ENCODE measurements at places on chromosomes 1 and 21.

GRCh38 chr1:184019069-184019468 lies 18.5 kb downstream of the COLGALT2 start:
- DNase-seq = no peak

GRCh38 chr21:42565206-42565810 lies 51.7 kb downstream of the SLC37A1 start:
- DNase-seq = no peak

GRCh38 chr1:83850834-83851233 lies 148.1 kb downstream of the TTLL7 start:
- DNase-seq = no peak

DNA sequence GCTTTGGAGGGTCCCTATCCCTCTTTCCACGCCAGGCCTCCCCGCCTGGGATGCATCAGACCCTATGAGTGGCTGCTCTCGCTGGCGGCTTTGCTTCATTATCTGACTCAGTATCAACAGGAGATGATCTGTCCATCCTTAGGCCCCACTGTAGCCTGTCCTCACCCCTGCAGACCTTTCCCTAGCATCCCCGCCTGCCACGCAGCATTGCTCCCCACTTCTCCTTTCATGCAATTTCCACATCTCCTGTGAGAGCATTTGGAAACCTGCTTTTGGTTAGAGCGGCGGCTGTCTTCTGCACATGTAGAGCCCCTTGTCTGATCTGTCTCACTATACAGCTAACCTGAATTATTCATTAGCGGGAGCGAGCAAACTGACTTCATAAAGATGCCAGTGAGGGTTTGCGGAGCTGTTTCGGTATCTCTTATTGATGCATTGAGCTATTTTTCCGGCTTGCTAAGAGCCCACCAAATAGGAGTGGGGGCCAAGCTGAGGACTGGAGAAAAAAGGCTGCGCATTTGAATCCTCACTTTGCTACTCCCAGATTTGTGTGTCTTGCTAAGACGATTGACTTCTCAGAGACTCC lies 40.0 kb upstream of the ATP2B4 start:
- DNase-seq = no peak

DNA sequence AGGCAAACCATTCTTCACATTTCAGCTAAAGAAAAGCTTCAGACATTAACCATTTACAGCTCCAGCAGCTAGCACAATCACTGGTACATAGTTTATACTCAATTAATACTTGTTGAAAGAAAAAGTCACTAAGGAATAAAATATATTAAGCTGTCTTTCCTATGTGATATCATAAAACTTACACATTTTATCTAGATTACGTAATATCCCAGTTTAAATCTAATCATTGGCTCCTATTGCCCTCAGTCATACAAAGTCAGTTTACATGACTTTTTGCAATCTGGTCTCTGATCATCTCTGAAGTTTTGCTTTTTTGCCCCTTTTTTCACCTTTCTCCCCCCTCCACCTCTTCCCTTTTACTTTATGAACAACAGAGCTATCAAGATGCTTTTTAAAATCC lies 8.5 kb upstream of the PRRC2C start:
- DNase-seq = no peak

DNA sequence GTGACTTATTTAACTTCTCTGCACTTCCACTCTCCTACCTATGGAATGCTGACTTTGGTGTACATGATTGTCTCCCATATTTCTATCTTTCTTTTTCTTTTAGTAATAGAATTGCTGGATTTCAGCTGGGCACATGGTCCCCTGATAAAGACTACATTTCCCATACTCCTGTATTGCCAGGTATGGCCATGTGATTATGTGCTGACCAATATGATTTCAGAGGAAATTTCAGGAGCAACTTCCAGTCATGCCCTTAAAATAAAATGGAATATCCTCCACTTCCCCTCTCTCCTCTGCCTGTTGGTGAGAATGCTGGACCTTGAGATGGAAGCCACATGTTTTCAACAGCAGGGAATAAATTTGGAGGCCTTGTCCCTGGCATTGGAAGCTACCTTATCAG lies 130.7 kb upstream of the IGSF21 start:
- no peak for DNase-seq

DNA sequence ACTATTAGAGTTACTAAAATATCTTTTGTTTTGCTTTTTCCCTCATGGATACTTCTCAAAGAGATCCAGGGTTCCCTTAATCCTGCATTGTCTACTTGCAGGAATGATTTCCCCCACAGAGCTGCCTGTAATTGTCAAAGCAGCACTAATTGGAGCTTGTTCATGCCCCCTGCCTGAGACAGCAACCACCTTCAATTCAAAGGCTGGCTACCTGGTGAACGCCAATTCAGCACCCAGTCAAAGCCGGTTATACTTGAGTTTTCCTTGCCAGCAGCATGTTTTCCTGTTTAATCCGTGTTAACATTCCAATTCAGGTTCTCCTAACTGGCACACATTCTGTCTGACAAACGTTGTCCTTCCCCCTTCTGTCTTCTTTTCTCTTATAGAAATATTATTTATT lies 382.9 kb downstream of the NTNG1 start:
- no peak for DNase-seq

DNA sequence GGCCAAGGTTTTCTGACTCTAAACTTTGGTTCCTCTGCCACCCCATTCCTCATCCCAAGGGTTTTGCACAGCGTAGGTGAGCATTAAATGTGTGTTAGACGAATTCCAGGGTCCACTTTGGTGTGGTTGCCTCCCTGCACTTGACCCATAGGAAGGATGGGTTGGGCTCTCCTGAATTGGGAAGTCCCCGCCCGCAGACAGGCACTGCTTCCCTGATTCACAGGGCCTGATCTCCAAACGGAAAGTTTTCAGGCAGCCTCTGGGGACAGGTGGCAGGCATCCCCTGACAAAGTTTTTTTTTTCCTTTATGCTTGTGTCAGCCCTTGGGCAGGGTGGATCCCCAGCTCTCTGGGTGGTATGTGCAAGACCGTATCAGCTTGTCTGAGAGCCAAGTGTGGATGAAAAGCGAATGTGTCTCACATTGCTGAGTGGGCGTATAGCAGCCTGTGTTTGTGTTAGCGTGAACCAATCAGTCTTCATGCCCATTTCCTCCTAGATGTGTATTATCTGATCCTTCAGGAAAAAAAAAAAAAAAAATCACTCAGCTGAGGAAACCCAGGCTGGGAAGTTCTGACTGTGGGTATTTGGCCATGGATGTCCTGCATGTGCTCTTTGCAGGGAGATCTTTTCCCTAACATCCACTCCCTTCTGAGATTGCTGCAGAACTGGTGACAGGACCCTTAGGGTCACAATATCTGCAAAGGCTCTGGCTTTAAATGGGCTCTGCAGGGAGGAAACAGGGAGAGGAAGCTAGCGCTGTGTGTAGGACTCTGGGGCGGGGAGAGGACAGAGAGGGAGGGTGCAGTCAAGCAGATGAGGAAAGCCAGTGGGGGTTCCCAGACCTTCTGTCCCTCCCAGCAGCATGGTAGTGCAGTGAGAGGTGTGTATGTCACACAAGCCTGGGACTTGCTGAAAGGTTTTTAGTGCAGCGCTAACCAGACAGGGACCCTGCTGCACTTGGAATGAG lies 42.2 kb upstream of the TRABD2B start:
- no peak for DNase-seq

GRCh38 chr1:29563571-29563970 lies 327.2 kb downstream of the PTPRU start:
- DNase-seq = no peak

GRCh38 chr1:203199002-203199401 lies 12.5 kb upstream of the CHI3L1 start:
- no peak for DNase-seq

DNA sequence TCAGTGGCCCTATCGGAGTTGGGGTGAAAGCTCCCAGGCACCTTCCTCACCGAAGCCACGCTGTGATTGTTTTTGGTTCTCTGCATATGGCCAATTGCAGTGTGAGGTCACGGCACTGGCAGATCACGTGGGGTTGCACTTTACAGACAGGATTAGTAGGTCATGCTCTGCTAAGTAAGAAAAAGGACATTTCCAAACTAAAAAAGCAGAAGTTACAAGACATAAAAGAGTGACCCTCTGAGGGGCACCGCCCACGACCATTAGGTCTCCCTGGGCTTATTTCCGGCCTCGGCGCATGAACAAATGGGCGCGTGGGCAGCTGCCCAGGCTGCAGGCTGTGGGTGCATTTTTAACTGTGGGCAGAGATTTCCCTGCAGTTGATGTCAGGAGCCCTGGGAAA lies 2.0 kb downstream of the CAPN9 start:
- DNase-seq = no peak

DNA sequence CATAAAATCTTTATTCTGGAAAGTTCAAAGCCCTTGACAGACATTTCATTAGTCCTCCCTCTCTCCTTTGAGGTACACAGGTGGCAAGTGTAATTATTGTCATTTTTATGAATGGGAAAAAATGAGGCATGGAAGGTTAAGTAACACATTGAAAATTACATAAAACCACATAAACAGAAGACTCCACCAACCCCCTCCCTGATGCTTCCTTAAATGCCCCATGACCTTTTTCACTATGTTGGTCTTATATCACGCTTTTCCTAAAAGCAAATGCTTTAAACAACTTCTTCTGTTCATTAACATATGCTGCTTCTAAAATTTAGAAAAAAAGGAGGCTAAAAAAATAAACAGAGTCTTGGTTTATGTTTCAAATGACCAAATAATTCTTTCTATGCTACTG lies 648.4 kb downstream of the PTPRC start:
- DNase-seq = no peak

GRCh38 chr1:65009176-65009575 lies 42.8 kb upstream of the JAK1 start:
- DNase-seq = no peak

DNA sequence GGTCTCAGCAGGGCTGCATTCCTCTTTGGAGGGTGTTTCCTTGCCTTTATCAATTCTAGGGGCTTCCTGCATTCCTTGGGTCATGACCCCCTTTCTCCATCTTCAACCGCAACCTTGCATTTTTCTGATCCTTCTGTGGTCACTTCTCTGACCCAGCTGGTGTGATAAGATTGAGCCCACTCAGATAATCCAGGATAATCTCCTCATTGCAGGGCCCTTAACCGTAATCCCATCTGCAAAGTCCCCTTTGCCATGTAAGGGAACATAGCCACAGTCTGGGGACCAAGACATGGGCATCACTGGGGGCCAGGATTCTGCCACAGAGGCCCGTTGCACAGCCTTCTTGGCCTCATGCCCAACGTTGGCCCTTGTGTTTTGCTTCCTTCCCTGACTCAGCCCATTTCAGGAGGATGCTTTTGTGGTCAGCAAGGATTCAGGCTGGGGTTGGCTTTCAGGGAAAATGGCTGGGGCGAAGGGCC lies 35.0 kb upstream of the IL19 start:
- DNase-seq = no peak

GRCh38 chr1:80639777-80640533 lies 1160.8 kb upstream of the ADGRL2 start:
- DNase-seq = no peak

DNA sequence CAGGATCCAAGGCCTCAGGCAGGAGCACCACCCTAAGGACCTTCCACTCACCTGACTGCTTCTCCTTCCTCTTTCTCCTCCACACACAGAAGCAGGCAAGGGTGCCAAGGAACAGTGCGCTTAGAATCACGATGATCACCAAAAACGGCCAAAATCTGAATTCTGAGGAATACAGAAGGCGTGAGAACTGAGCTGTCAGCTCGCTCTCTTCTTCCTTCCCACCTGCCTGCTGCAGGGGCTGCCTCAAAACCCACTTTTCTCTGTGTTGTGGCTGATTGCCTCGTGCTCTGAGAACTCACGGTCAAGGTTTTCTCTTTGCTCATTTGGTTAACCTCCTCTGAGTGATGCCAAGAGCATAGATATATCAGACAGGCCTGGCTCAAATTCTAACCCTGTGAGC lies 23.8 kb downstream of the CD244 start:
- no peak for DNase-seq

GRCh38 chr21:28332796-28333195 lies 659.9 kb downstream of the LTN1 start:
- no peak for DNase-seq

- DNase-seq = no peak
Measured at GRCh38 chr1:101290119-101290921, 53.5 kb downstream of the S1PR1 start.

GRCh38 chr1:151196292-151196800 lies 2.0 kb upstream of the PIP5K1A start:
- DNase-seq = peak; percentile 43

Data from T follicular helper cell (primary cell).